ENCODE measurements at places on chromosomes 12 and 14.

DNA sequence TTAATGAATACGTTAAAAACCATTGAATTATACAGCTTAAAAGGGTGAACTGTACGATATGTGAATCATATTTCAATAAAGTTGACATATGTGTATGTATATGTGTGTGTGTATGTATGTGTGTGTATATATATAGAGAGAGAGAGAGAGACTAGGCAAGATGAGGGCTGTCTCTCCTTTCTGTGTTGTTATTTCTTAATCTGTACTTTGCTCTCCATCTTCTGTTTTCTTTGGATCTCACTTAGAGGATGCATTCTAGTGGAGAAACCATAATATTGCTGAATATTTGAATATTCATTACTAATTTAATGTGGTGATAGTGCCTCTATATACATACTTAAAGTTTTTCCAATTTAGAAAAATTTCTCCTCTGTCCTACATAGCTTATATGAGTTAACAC is 50.5 kb downstream of the PCNX1 start:
- DNase-seq = no peak

DNA sequence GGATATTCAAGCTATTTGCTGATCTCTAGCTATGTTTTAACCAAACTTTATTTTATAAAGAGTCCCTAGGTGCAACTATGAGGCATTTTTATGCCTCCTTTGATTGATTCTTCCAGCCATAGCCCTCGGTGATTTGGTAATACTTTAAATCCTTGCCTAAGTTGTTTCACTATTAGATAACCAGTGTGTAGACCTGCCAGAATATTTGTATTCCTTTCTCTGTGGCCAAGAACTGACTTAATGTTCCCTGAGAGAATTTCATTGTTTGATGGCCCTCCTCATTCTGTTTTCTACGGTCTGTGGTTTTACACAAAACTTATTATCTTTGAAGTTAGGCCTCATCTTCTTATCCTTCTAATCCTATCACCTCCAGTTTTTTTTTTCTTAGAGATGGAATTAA is 109.7 kb upstream of the MDGA2 start:
- DNase-seq = no peak

GRCh38 chr14:104427131-104427851 is 152.3 kb upstream of the C14orf180 start:
- DNase-seq = peak; percentile 62

DNA sequence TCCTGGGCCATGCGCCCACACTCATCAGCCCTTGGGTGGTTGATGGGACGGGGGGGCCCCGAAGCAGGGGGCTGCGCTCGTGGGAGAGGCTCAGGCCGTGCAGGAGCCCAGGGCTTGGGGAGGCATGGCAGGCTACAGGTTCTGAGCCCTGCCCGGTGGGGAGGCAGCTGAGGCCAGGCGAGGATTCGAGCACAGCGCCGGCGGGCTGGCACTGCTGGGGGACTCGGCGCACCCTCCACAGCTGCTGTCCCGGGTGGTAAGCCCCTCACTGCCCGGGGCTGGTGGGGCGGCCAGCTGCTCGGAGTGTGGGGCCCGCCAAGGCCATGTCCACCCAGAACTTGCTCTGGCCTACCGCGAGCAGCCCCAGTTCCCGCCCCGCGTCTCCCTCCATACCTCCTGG is 295.8 kb upstream of the SEL1L start:
- no peak for DNase-seq

DNA sequence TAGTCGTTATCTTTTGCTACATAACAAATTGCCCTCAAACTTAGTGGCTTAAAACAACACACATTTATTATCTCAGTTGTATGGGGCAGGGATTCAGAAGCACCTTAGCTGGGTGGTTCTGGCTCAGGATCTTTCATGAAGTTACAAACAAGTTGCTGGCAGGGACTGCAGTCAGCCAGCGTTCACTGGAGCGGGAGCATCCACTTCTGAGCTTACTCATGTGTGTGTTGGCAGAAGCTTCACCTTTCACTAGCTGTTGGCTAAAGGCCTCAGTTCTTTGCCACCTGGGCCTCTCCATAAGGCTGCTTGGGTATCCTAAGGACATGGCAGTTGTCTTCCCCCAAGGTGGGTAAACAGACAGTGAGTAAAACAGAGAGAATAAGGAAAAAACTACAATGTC is 365.7 kb downstream of the RPS29 start:
- DNase-seq = no peak

- peak; percentile 69 for DNase-seq
Measured at GRCh38 chr14:34693228-34693939, 21.0 kb downstream of the CFL2 start.

DNA sequence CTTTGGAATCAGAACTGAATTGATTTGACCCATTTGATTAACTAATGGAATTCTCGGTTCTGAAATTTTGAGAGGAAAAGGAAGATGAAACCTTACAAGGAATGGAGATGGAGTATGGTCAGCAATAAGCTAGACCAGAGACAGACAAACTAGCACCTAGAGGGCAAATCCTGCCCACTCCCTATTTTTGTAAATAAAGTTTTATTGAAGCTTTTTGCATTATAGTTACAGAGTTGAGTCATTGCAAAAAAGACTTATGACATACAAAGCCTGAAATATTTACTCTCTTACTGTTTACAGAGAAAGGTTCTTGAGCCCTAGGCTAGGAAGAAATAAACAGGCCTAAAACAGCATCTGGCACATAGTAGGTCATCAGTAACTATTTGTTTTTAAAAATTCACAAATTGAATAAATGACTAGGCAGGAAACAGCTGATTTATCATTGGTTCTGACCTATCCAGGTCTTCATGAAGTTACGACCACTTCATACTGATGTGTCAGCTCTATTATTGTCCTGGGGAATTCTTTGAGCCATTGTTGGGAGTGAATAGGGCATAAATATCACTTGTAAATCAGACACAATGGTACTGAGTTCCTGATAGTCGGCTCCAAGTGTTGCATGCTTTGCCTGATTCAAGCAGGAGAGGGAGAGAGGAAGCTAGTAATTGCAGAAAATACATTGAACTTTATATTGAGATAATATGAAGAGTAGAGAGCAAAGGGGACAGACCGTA is 14.6 kb upstream of the STAB2 start:
- no peak for DNase-seq

DNA sequence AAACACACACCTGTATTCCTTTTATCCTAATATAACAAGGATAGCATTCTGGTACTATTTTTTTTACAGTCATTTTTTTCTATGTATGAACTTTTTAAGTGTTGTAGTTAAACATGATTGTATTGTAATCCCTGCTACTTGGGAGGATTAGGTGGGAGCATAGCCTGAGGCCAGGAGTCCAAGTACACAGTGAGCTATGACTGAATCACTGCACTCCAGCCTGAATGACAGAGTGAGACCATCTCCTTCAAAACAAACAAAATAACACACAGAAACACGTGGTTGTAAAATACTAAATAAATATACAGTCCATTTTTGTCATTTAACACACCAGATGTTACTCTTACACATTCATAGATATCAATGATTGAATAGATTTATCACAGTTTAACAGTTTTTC is 56.9 kb downstream of the MAP4K5 start:
- DNase-seq = no peak

DNA sequence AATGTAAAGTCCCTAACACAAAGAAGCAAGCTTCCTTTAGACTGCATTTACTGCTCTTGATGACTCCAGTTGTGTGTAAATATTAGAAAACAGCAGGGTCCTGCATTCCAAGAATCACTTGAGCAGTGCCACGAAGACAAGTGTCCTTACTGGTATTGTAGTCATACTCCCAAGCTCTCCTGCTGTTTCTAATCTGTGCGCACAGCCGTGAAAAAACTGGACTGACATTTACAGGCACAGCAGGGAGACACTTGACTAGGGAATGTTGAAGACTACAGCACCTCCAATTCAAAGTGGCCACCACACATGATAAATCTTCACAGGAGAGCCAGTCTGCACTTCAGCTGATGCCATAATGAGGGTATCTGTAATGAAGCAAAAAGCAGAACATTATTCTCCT is 91.4 kb downstream of the VRK1 start:
- DNase-seq = no peak

- DNase-seq = no peak
Measured at GRCh38 chr12:2172491-2173214, 119.9 kb downstream of the CACNA1C start.

- no peak for DNase-seq
Measured at GRCh38 chr14:89922031-89922907, 32.3 kb downstream of the EFCAB11 start.

DNA sequence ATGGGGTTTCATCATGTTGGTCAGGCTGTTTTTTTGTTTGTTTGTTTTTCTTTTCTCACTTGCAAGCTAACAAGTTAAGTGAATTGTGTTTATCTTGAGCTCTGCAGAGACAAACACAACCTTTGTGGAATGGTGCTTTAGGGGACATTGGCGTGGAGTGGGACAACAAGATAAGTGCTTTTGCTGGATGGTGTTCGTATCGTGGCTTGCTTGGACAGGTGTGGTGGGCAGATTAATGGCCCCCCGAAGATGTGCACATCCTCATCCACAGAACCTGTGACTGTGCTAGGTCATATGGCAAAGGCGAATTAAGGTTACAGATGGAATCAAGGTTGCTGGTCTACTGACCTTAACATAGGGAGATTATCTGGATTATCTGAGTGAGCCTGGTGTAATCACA is 7.0 kb downstream of the MLXIP start:
- DNase-seq = no peak

- no peak for DNase-seq
Measured at GRCh38 chr12:11749943-11750690, 100.6 kb downstream of the ETV6 start.

GRCh38 chr12:45613296-45613695 is 116.2 kb upstream of the ARID2 start:
- DNase-seq = no peak
